ENCODE measurements at places on chromosomes 2 and 18.

GRCh38 chr2:223043164-223043941, 8.6 kb upstream of the KCNE4 start:
- DNase-seq, result peak; percentile 2

GRCh38 chr2:142966284-142966683, 88.8 kb downstream of the KYNU start:
- DNase-seq, result no peak

- no peak for DNase-seq
These were observed 84.9 kb downstream of the SLC8A1 start for GRCh38 chr2:40367032-40367431.

GRCh38 chr2:206713746-206714145, 4.5 kb downstream of the DYTN start:
- no peak for DNase-seq

Data from GDM1 (cell line).